ENCODE measurements at places on chromosomes 11 and 22. TPM values are rescaled to one million over a fixed set of nuclear protein-coding genes. Genes with fewer than 3 reads are reported as not detected.

The ME3 gene
- total RNA-seq, result 24.0 TPM

The ARHGAP42 gene
- 5.9 TPM for total RNA-seq

The OR6T1 gene
- not detected for total RNA-seq

The FAM180B gene
- 0.17 TPM for total RNA-seq

The HSPA8 gene
- total RNA-seq, result 1,113 TPM

The C22orf42 gene
- total RNA-seq, result not detected

The TMA7B gene
- not detected for total RNA-seq

The C11orf91 gene
- 1.9 TPM for total RNA-seq

The SHANK3 gene
- total RNA-seq, result 18.7 TPM

DNA sequence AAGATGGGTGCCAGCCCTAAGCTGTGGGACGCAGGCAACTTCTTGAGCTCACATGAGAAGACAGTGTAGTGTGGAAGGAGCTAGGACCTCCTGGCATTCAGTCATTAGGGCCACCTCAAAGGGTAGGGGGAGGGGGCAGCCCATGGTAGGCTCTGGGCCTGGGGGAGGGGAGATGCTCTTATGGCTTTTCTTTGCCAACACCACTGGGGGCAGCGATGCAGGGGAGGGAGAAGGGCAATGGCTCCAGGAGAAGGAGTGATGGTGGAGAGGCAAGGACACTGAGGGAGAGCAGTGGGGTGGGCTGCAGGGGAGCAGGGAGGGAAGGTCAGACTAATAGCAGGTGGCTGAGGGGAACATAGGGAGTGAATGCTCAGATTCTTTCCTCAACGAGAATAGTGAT lies 63.3 kb upstream of the SUSD2 start:
- DNase-seq, result no peak

- no peak for DNase-seq
Observed at GRCh38 chr11:126145954-126146353, 65.5 kb downstream of the RPUSD4 start.

DNA sequence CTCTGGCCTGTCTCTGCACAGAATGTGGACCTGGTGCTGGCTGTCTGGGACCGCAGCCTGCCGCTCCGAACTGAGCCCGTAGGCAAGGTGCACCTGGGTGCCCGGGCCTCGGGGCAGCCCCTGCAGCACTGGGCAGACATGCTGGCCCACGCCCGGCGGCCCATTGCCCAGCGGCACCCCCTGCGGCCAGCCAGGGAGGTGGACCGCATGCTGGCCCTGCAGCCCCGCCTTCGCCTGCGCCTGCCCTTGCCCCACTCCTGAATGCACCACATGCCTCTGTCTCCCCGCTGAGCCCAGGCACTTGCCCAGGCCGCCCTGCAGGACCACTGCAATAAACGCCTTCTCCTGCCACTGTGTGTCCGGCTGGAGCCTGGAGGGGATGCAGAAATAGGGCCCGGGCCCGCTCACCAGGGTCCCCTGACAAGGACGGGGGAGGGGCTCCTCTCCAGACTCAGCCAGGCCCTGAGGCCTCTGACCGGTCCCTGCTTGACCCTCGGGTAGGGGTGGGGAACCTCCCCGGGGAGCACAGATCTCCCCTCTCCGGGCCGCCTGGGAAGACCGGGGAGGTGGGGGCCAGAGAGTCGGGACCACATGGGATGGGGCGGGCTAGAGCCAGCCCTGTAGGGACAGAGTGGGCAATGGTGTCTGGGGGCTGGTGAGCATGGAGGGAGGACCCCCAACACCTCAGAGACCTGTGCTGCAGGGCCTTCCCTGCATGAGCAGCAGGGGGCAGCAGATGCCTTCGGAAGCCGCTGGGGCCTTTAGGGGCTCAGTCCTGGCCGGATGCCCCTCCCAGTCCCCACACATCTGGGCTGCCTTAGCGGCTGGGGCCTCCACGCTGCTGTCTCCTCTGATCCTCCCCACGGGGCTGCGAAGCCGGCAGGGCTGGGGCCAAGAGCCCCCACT lies 1.4 kb upstream of the TNNI2 start:
- peak; percentile 73 for DNase-seq

DNA sequence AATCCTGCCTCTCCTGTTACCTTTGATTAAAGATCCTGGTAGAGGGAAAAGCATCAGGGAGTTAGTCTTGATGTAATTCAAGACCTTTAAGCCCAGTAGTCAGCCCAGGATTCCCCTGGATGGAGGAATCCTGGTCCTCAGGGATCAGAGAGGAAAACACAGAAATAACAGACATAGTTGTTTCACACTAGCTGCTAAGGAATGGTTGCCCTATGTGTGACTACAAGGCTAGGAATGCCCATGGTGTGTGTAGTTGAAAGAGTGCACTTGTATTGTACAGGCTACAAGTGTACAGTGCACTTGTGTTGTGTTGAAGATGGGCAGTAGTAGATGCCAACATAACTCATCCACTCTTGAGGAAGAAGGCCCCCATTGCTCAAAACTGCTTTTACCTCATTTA lies 226.8 kb downstream of the AASDHPPT start:
- no peak for DNase-seq

DNA sequence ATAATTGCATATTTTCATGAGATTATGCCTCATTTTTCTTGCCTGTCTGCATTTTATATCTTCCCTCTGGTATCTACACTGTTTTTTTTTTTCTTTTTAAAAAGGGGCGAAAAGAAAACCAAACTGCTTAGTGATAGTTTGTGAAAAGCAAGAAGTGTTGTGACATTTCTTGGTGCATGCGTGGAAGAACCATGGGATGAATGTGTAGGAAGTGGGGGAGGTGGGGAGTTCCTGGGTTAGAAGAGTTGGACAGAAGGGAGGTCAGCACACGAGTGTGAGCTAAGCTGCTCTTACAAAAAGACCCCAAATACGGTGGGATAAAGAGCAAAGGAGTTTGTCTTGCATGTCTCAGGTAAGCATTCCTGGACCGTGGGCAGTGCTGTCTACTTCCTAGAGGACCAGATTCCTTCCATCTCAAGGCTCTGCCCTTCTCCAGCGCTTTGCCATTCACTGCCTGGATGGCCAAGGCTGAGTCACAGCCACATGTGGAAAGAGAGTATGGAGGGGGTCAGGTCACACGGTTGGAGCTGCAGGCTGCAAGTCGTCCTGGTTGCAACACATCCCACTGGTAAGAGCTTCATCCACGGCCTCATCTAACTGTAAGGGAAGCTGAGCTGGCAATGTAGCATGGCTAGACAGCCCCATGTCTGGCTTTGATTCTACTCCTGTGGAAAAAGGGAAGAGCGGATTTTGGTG lies 300.6 kb downstream of the DDX10 start:
- no peak for DNase-seq

GRCh38 chr11:32550207-32550606 lies 33.4 kb upstream of the EIF3M start:
- no peak for DNase-seq

- DNase-seq, result no peak
Observed at GRCh38 chr11:2325123-2325522, 23.3 kb downstream of the TSPAN32 start.

DNA sequence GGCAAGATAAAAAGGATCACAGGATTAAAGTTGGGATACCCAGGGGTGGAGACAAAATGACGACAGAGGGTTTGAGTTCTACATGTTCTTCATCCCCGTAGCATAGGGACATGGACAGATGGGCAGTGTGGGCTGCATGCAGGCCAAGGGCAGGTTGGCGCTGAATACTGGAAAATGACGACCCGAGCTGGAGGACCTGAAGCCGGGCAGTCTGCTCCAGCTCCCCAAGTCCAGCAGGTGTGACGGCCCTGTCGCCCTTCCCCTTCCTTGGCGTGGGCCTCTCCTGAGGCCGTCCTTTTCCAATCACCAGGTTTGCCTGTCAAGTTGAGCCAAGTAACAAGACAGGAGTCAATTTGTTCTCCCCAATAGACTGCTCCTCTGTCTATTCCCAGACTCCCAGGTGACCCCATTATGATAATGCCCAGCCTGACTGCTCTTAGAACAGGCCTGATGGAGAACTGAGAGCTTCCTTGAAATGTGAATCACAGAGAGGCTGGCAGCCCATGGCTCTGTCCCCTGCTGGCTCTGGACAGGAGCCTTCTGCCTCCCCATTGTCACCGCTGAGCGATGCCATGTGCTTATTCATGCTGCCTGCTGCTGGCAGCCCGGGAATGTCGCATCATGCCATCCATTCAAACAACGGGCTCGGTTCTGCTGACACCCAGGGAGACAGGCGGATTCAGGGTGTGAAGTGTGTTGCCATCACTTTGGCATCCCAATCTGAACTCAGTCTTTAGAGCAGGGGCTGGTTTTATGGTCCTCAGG lies 392.1 kb downstream of the NTM start:
- DNase-seq, result peak; percentile 50

- no peak for DNase-seq
Observed at GRCh38 chr11:47060807-47061206, 115.9 kb downstream of the ARFGAP2 start.

GRCh38 chr22:40567106-40567505 lies 69.4 kb downstream of the MRTFA start:
- no peak for DNase-seq

GRCh38 chr11:12248330-12248729 lies 129.0 kb upstream of the PARVA start:
- peak; percentile 93 for DNase-seq

Measured in right cardiac atrium (tissue), 5 donors.